ENCODE measurements at places on chromosomes 7 and 10.

GRCh38 chr7:116571552-116571951 lies 46.7 kb downstream of the CAV1 start:
- DNase-seq = no peak

- no peak for DNase-seq
Observed at GRCh38 chr10:12534824-12535223, 185.5 kb downstream of the CAMK1D start.

DNA sequence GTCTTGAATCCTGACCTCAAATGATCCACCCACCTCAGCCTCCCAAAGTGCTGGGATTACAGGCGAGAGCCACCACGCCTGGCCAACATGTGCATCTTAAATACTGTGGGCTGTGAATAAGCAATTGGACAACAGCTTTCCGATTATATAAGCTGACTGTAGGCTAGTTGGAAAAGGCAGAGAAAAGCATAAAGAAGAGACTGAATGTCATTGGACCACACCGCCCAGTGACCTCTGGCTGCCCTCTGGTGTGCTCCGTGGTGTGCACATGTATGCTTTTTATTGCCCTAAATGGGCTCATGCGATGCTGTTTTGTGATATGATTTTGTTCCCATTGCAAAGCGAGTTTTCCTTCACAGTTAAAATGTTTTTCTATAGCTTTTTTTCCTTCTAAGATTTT lies 15.4 kb upstream of the CSGALNACT2 start:
- DNase-seq = no peak

- DNase-seq = no peak
Observed at GRCh38 chr7:66948480-66949109, 27.6 kb downstream of the TMEM248 start.

DNA sequence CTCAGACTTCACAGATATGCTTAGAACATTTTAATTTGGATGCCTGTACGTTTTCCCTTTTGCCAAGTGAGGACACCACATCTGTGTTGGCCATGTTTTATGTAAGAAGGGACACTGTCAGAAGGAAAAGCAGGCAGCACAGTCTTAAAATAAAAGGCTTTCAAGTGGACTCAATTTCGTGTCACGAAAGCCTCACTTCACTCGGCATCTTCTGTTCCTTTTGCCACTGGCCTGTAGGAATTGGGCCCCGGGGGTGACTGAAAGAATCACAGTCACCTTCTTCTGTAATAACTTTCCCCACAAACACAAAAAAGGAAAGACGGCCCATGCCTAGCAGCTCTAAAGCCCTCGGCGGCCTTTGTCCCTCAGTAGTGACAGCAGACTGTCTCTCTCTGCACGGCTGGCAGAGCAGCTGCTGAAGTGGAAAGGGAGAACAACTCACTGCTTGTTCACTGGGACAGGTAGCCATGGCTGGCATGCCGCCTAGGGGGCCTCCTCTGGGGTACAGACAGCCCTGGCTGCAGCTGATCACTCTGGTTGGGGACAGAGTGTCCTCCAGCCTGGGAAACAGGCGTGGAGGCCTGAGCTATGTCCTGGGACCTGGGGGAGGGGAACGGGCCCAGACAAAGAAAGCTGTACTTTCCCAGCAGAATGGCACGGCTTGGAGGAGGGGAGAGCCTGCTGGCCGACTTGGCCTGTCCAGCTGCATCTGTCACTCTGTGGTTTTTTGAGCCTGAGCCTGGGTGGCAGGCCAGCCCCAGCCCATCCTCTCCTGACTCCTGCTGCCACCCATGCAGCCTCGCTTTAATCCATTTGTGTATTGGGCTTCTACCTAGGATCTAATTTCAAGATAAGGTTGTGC lies 4.4 kb downstream of the RASSF4 start:
- no peak for DNase-seq

DNA sequence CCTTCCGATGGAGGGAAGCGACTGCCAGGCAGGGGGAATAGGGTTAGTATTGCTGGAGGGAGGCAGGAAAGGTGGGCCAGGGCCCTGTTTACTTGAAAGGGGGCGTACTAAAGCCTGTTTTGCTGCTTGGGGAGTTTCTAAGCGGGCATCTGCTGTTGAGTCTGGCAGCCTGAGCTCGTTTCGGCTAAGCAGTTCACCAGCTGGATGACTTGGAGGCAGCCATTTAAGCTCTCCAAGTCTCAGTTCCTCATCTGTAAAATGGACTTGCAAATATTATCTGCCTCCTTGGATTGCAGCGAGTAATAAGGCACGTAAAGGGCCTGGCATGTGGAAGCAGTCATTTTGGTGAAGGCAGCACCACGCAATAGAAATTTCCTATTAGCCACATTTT lies 44.0 kb downstream of the LDB3 start:
- no peak for DNase-seq

DNA sequence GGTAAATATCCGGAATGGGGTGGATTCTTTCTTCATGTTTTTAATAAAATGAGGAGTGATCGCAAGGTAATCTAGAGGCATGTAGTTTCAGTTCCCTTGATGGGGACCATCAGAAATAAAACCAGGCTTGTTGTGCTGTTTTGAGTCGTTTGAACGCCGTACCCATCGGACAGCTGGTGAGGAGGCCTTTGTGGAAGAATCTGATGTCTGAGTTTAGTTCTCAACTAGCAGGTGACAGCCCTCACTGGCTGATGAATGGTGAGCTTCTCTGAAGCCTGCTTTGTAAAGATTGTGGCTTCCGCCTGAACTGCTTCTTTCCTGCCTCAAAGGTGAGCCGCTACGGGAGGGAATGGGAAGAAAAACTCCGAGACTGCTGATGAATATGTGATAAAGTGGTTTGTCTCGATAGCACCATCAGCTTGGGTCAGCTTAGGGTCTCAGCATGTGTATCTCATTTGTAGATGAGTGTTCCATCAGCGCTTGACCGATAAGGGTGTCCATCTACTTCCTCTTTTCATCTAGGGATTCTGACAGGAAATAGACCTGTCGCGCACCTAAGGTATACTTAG lies 977 bp downstream of the TMEM248 start:
- DNase-seq = no peak

GRCh38 chr7:51315393-51316261 lies 982 bp downstream of the COBL start:
- no peak for DNase-seq

- DNase-seq = no peak
Observed at GRCh38 chr10:99659868-99660366, 608 bp downstream of the ENTPD7 start.

DNA sequence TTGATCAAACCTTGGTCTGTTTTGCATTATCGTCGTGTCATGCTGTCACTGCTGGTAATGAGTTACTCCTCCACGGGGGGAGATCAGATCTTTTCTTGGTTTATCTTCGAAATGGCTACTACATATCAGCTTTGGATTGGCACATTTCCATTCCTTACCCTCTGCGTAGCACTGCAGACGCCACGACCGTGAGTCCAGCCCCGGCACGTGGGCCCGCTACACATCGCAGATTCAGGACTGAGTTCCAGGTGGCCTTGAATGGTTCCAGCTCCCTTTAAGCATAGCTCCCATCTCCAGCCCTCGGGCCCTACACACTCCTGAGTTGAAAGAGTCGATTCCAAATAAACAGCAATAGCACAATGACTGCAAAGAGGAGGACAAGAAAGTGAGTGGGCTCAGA lies 238.6 kb upstream of the PFKP start:
- no peak for DNase-seq

DNA sequence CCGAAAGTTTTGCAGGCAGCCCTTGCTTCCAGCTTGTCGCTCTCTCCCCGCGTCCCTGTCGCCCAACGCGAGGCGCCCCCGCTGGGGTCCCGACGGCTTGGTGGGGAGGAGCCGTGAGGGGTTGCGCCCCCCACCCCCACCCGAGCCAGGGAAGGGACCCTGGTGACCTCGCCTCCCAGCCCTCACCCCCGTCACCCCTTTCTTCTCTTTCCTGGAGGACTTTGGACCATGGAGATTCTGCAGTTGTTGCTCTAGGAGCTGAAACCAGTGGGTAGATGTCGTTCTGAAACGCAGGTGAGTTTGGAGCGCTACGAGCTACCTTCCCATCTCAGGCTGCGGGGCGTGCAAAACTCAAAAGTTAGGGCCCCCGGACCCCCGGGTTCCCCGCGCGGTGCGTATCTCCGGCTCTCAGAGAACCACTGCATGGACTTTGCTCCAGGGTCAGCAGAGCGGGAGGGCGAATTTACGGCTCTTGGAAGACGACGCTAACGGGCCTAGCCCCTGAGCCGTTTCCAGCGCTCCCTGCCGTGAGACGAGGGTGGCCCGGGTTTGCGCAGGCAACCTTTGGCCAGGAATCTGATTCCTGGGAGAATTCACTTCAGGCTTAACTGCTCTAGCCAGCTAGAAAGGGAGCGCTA lies 684 bp upstream of the ATXN7L1 start:
- DNase-seq = no peak

DNA sequence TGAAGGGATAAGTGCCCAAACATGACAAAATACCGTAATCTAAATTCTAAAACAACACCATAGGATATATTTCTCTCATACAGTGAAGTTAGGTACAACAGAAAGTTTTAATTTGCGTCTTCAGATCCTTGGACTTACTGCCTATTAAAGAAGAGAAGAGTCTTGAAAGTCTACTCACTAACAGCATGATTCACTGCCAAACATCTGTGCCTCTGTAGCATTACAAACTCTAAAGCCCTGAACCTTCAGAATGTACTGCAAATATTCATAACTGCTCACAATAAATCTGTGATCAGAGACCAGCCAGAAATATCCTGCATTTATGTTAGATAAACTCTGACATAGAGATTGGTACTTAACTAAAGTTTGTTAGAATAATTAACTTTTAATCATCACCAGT lies 365.3 kb downstream of the PARD3 start:
- no peak for DNase-seq

DNA sequence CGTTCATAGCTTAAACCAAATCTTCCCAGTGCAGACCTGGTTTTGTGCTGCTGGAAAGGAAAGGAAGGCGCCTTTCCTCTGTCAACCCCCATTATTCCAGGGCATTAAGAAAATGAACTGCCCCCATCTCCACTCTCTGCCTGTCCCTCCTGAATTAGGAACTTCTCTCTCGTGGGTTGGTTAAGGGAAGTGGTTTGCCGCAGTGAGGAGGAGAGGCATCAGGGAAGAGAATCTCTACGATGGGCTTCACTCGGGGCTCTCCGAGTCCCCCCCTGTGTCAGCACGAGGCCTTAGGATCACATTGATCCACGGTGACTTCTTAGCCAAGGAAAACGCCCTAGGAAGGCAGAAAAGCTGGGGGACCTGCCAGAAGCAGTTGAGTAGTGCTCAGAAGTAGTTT lies 53.9 kb upstream of the LYZL2 start:
- no peak for DNase-seq

DNA sequence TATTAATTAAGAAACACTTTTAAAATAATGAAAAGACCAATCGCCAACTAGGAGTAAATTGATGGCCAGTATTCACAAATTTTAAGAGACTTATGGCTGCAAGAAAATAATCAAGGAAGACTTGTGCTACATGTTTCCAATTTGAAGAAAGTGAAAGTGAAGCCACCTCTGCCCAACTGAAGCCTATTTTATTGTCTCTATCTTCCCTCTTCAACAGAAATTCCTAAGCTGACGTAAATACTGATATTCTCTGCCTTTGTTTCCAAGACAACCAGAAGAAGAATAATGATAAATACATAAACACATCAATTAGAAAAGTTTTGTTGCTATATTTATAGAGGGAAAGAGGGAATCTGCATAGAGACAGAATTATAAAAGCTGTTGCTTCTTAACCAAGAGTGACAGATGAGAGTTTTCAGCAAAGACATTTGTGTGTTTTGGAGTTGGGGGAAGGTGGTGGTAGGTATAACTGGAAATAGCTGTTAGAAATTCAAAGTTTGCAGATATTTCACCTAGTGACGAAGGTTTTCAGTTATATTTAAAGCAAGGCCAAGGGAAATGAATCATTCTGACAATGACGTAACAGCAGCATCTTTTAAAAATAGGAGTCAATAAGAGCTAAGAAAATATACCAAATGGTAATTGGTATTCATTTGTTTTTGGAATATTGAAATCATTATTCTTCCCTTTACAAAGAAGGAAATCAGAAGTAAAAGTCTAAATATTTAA lies 576.6 kb upstream of the SORCS1 start:
- DNase-seq = no peak

GRCh38 chr7:22826593-22826992 lies 3.9 kb upstream of the TOMM7 start:
- no peak for DNase-seq
